ENCODE measurements at places on chromosomes 16 and 17. TPM values are rescaled to one million over a fixed set of nuclear protein-coding genes. Genes with fewer than 3 reads are reported as not detected.

DNA sequence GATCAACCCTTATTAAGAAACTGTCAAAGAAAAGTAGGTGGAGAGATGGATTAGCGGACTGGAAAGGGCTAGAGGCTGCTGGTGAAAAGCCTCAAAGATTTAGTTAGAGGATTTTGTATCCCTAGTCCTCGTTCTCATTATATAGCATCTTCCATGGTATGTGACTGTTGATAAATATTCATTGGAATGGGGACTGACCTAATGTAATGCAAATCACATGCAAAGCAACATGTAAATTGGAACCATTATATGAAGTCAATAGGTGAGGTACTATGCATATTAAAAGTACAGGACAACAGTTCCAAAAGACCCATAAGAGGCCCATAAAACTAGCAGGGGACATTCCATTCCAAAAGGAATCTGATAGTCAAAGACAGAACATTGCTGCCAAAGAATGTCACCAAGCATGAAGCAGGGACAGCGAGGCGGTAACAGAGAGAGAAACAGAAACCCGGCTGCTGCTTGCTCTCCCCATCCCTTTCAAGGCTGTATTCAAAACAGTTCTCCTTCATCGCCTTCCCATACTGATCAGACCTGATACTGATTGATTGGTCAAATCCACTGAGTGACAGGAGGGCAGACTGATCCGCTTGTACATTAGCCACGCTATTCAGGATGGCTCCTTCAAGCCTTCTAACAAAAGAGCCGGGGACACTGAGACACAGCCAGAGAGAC, 44.5 kb downstream of the SOX9 start:
- no peak for DNase-seq

DNA sequence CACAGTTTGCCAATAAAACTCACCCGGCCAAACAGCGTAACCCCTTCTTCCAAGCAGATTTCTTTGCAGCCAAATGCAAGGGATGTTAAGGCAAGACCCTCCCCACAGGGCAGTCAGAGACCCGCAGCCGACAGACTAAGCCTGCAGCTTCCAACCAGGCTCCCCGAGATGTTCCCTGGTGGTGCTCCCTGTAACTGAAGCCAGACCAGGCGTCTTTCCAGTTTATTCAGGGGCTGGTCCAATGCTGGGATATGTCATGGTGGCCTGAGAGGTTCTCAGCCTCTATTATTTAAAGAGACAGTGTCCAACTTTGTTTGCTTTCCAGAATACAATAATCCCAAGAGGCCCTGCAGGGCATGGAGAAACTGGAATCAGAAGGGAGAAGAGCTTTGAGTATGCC, at the start of gene PMP22:
TSS of gene PMP22 (minus strand) at position 196 of the 400 bp plus-strand sequence. CDS start 4,599 bp downstream, outside the sequence.
- DNase-seq, result no peak

- no peak for DNase-seq
Observed at GRCh38 chr16:89290887-89291286, 73.4 kb downstream of the ZNF778 start.

The NUPR1 gene
- total RNA-seq, result 119 TPM

The IRX6 gene
- total RNA-seq, result 0.07 TPM

The SHISA6 gene
- total RNA-seq, result 0.38 TPM
